ENCODE measurements at places on chromosomes 16 and 17.

GRCh38 chr17:82592289-82592766 lies 55.9 kb downstream of the WDR45B start:
- no peak for DNase-seq

- DNase-seq: no peak
These were observed 10.2 kb upstream of the KRT20 start for GRCh38 chr17:40895106-40895730.

DNA sequence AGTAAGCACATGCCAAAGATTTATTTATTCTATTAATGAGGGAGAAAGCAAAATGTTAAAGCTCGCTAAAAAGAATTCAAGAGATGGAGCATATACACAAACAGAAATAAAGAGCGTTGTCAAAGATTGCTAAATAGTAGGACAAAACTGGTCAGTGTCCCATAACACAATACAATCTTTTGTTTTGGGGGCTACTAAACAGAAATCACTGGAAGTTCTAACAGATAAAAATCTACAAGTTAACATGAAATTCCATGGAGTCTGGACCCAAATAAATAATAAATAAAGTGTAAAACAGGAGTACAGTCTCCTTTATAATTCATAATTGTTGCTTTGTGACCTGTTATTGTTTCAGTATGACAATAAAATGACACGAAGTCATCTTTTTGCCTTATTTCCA lies 115.2 kb upstream of the CNTNAP4 start:
- no peak for DNase-seq

GRCh38 chr16:51490866-51491265 lies 339.8 kb upstream of the SALL1 start:
- no peak for DNase-seq

- DNase-seq: no peak
These were observed 136.3 kb downstream of the BANP start for GRCh38 chr16:88087517-88087877.

GRCh38 chr16:85057212-85057889 lies 29.8 kb downstream of the KIAA0513 start:
- no peak for DNase-seq

DNA sequence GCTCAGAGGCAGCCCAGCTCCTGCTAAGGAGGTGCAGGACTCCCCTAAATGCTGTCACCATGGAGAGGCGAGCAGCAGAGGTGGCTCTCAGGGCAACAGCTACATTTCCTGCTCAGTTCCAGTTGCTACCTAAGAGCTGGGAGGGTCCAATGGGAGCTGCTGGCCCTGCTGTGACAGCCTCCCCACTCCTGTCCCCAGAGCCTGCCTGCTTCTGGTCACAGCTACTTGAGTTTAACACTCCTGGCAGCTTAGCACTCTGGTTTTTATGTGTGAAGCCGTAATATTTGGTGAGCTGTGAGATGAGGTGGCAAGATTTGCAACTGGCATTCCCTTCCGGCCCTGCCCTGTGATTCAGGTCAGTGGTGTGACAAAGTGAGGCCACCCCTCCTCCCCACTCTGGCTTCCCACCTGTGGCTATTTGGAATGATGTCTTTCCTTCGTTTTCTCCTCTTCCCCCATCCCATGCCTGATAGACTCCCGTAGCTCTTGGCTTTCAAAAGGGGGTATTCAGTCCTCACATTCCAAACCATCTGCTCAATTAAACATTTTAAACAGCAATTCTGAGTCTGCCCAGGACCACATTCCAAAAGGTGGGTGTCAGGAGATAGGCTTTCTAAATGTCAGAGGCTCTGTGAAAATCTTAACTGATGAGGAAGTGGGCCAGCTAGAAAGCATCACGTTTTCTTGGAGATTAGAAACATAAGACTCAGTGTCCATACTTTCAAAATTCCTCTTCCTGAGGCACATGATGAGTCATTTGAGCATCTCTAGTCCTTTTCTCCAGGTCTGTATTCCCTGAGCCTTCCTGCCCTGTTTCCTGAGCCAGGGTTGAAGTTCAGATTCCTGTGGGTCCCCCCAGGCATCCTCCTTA lies 42.6 kb upstream of the SKAP1 start:
- DNase-seq: no peak

DNA sequence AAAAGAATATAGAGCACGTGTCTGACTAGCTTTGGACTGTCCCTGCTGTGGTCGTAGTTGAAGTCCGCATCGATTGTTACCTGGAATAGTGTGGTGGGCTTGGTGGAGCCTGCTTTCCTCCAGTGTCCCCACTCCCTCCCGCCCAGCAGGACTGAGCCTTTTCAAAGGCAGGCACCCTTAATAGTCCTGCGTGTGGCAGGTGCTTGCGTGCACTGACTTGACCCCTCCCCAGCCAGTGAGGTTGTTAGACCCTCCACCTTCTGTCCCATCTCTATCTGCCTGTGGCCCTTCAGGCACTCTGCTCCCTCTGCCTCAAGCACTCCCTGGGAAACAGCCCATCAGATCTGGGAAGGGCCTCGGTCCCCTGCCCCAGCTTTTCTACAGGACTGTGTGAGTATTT lies 36.6 kb downstream of the TMEM11 start:
- no peak for DNase-seq

DNA sequence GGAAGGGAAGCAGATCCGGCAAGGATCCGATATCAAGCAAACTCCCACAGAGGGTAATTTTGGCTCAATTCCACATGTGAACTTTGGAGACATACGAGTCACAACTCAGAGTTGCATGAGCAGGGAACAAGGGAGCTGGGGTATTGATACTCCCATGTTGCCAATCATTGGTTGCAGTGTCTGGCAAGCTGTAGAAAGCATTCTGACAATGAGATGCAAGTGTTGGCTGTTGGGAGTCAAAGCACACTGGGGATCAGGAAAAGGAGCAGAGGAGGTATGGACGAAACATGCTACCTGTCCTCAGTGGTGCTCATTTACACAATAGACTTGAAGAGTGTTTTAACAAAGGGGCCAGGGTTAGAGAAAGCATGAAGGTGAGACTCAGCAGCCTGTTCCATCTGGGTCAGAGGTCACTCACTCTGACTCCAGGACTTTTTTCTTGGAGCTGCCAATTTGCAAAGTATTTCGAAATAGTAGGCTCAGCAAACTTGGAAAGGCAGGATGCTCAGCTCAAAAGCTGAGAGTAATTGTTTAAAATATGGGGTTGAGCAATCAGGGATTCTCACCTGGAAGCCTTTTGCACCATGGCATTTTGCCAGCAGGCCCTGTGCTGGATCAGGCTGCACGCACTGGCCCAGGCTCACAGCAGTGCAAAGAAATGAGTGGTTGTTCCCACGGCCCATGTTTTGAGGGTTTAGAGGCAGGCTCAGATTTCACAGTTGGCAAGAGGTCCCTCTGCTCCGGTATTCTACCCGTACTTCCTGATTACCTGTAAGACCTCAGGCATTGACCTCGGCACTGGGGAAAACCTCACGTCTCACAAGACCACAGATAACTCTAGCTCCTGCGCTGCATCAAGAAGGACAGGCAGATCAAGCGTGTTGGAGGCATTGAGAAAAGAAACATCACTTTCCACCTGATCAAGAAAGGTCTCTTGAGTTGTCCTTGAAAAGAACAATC lies 17.6 kb upstream of the NKD1 start:
- DNase-seq: no peak

DNA sequence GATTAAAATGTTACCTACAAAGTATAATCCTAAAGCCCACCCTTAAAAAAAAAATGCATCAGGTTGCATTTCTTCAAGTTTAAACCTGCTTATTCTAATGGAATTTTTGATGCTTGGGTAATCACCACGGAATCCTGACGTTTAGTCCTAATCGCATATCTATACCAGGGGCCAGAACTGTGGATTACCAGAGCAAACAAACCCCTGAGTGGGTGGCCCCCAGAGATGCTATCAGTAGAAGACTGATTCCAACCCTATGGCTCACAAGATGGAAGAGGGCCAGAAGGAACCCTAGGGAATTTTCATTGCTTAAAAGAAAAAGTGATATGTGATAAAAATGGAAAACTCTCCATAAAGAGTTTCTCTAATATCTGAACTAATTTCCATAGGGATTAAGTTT lies 152.2 kb upstream of the NOG start:
- no peak for DNase-seq

GRCh38 chr16:81491541-81492188 lies 47.1 kb downstream of the CMIP start:
- no peak for DNase-seq

DNA sequence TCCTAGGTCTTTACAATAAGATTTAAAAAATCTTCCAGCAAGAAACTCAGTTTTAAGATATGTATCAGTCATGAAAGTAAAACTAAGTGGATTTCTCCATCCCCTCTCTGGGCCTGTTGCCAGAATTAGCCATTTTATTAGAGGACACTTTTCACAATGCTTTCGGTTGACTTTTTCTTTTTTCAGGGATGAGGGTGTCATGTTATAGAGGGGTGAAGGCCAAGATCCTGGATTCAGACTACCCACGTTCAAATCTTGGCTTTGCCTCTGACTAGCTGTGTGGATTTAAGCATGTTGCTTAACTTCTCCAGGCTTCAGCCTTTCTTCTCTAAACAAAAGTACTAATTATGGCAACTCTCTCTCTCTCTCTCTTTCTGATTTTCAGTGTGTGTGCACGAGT lies 111.7 kb upstream of the COX10 start:
- no peak for DNase-seq

GRCh38 chr16:74729783-74730683 lies 29.4 kb upstream of the MLKL start:
- DNase-seq: no peak

- no peak for DNase-seq
These were observed 1.5 kb downstream of the SNX29 start for GRCh38 chr16:11978080-11978479.

DNA sequence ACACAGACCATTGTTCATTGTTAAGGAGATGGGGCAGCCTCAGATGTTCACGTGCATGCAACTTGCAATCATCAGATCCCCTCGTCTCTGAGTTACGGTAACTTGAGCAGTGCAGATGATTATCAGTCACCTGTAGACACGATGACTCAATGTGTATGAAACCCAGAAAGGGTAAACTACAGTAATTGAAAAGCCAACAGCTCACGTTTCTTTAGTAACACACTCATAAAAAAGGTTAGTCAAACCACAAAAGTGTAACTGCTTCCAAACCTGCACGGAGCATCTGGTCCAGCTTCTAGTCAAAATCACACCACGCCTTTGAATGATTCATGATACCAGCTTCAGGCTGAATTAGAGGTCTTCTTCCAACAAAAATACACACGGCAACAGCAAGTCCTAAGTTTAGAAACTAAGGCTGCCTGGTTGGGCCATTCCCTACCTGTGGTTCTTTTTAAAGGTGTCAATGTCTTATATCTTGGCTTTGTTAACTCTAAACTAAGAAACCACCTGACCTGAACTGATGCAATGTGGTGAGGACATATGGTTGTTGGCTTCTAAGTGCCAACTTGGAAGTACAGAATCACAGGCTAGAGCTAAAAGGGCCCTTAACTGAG lies 32.3 kb downstream of the GRB7 start:
- DNase-seq: peak; percentile 63

DNA sequence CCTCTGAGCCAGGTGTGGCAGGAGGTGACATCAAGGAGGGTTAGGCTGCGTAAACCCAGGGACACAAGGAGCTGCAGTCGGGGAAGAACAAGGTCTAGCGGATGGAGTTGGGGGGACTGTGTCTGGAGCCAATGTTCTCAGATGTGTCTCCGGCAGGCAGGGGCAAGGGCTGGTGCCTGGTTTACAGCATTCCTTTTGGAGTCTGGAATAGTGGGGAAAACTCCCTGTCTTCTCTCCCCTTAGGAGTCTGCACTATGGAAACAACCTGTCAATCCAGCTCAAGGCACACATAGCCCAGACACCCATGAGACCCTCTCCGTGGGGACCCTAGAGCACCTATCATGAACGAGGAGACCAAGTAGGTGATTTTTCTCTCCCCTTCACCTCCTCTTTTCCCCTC lies 27.5 kb downstream of the NLRC5 start:
- DNase-seq: no peak

- no peak for DNase-seq
These were observed 894 bp downstream of the RNF227 start for GRCh38 chr17:7915179-7915610.

GRCh38 chr17:55335625-55336024 lies 70.9 kb downstream of the HLF start:
- DNase-seq: no peak

- peak; percentile 48 for DNase-seq
These were observed 6.9 kb downstream of the HERPUD1 start for GRCh38 chr16:56938664-56939513.

DNA sequence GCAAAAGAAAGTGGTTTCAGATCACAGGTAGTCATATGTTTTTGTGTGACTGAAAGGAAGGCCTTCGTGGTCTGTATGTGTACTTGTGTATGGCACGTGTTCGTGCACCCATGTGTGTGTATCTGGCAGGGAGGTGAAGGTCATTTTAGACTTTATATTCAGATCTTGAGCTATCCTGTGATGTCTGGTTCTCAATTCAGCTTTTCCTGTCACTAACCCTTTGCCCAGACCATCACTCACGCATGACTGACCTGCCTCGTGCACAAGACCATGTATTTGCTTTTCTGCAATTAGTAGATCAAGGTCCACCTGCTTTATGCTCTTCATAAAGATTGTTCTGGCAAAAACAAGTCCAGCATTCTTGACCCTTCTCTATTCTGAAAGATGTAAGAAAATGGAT lies 139.7 kb upstream of the MAF start:
- no peak for DNase-seq

GRCh38 chr16:53599548-53599947 lies 96.5 kb upstream of the AKTIP start:
- no peak for DNase-seq

DNA sequence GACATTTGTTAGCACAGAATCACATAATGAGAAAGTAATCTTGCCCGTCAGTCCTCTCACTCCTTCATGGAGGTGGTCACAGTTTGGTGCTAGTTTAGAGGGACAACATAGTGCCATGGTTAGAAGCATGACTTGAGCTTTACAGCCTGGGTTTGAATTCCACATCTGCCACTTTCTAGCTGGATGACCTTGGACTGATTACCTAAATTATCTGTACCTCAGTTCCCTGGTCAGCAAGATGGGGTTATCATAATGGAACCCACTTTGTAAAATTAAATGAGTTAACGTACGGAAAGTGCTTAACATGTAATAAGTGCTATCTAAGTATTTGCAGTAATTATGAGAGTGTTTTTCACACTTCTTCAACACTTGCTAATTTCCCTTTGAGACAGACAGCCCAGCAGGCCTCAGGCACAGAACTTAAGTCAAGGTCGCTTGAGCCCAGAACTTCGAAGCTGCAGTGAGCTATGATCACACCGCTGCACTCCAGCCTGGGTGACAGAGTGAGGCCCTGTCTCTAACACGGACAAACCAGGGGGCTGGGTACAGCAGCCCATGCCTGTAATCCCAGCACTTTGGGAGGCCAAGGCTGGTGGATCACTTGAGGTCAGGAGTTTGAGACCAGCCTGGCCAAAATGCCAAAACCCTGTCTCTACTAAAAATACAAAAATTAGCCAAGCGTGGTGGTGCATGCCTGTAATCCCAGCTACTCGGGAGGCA lies 7.1 kb downstream of the VWA3A start:
- DNase-seq: no peak

GRCh38 chr16:89805136-89805905 lies 11.1 kb downstream of the FANCA start:
- no peak for DNase-seq

GRCh38 chr17:58052407-58052806 lies 30.8 kb upstream of the DYNLL2 start:
- no peak for DNase-seq

Measured in activated T-helper 1 cell treated with anti-CD3 and anti-CD28 coated beads, Interleukin-12 subunit alpha, Interleukin-12 subunit beta, Interleukin-2, Interleukin-4 antibody, amounts not matched to agents 30 ng/mL and 10 ng/mL and 1 ng/mL, durations not matched to agents 14 hours and 24 hours and 36 hours (primary cell).